ENCODE measurements at places on chromosomes 16 and 17. TPM values are rescaled to one million over a fixed set of nuclear protein-coding genes. Genes with fewer than 3 reads are reported as not detected.
A peak's percentile ranks its signal among the peaks of the same experiment; 100 is the strongest.

DNA sequence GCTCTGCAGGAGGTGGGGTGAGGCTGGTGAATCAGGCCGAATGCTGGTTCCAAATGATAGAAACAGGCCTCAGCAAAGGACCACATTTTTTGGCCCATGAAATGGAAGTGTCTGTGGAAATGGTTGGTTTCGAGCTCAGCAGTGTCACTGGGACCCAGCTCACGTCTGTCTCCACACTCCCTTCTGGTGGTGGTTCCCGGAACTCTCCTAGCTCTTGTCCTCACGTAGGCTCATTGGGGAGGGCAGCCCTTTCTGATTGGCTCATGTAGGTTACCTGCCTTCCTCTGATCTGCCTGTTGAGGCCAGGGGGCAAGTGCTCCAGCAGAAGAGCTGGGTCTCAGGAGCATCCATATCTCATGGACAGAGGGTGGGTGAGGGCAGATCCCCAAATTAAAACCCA lies 4.0 kb downstream of the ALG1 start:
- no peak overlapping the region for H3K4me3 ChIP-seq
- no peak overlapping the region for H3K27ac ChIP-seq
- DNase-seq = no peak

GRCh38 chr16:77874347-77874746 lies 86.0 kb downstream of the VAT1L start:
- H3K4me1 ChIP-seq = peaks cover 11% of the 10 kb centered on the region
- no peak overlapping the region for H3K4me3 ChIP-seq
- H3K36me3 ChIP-seq = no peaks in the 10 kb centered on the region
- no peak overlapping the region for H3K27ac ChIP-seq

DNA sequence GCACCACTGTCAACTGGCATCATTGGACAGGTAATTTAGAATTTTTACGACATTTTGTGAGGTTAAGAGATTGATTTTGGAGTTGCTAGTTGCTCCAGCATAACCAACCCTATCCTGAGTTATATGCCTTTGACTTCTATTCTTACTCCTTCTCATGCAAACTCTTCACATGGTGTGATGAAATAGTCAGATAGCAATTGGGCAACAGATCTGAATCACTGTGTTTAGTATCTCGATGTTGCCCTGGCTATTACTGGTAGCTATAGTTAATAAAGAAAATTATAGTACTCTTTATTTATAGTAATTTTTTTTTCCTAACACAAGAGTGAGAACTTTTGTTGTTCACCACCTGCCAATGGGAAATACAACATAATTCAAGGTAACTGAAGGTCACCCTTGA lies 494.8 kb upstream of the TOM1L1 start:
- H3K27me3 ChIP-seq = no peaks in the 10 kb centered on the region
- no peaks in the 10 kb centered on the region for H3K4me1 ChIP-seq
- no peak overlapping the region for H3K4me3 ChIP-seq
- DNase-seq = no peak

DNA sequence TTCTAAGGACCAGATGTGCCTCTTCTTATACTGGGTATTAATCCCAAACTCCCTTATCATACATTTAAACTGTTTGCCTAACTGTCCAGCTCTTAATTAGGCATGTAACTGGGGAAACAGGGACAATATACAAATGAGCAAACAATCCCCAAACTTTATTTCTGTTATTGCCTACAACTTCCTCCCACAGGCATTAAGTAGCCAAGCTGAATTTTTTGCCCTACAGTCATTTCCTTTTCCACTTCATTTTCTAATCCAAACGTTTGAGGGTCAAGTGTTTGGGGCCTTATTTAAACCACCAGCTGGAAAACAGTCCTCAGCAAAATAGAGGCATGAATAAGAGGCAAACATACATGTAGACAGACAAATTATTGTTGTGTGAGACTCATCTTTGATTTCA lies 77.4 kb upstream of the CCL2 start:
- H3K27ac ChIP-seq = no peak overlapping the region
- H3K36me3 ChIP-seq = no peaks in the 10 kb centered on the region
- no peak overlapping the region for H3K4me3 ChIP-seq
- no peaks in the 10 kb centered on the region for H3K27me3 ChIP-seq

GRCh38 chr16:69494991-69495392 lies 70.6 kb downstream of the CYB5B start:
- H3K4me1 ChIP-seq = peaks cover 8% of the 10 kb centered on the region
- no peak overlapping the region for H3K4me3 ChIP-seq
- H3K27ac ChIP-seq = no peak overlapping the region
- no peak for DNase-seq
- no peaks in the 10 kb centered on the region for H3K36me3 ChIP-seq

DNA sequence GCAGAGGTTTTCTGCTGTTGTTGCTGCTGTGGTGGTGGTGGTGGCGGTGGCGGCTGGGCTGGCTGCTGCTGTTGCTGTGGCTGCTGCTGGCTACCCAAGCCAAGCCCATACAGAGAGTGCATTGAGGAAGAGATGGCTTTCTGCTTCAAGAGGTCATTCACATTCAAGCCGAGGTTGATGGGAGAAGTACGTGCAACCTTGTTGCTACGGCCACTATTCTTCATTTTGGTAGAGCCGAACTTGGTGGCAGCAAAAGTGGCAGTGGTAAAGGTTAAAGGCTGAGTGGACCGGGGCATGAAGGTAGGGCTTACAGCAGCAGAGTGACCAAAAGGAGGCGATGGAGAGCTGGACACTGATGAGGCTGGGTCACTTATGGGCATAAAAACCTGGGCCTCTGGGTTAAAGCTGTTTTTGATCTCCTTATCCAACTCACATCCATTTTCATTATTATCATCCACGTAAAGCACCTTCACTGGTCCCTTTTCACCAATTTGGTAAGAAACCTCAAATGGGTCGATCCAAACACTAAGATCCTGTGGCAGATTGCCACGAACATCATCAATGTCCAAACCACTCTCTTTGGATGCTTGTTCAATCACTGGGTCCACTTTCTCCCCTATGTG lies 2.8 kb downstream of the TOB1 start:
- H3K4me3 ChIP-seq = no peak overlapping the region
- peaks cover 10% of the 10 kb centered on the region for H3K36me3 ChIP-seq
- peak; percentile 61 for DNase-seq
- peaks cover 32% of the 10 kb centered on the region for H3K4me1 ChIP-seq
- H3K27ac ChIP-seq = peak overlapping the region; percentile 100

Gene CDK5R1
- 0.78 TPM for total RNA-seq

Gene ACSM3
- total RNA-seq = not detected

Gene ZNF768
- total RNA-seq = 32.7 TPM

Data from thyroid gland (tissue), 4 donors.